ENCODE measurements at places on chromosomes 2 and 18.

GRCh38 chr2:159753797-159754196 is 41.5 kb downstream of the MARCHF7 start:
- no peak for DNase-seq

DNA sequence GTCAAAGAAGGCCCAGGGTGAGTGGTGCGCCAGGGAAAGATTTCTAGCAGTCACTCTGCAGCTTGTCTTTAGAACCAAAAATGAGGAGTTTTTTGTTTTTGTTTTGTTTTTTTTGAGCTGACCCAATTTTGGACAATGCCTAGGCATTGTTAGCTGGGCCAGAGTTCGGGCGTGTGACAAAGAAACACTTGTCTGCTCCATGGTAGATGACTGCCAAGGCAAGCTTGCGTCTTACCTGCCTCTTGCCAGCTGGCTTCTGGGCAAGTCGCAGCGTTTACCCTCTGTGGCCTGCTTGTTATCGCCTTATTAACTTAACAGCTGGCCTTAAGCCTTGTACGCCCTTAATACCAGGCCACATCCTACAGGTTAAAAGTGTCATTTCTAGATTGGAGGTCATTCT is 114.3 kb downstream of the GALNT1 start:
- no peak for DNase-seq

- DNase-seq = peak; percentile 9
Observed at GRCh38 chr2:138727956-138728355, 52.2 kb downstream of the NXPH2 start.

GRCh38 chr2:239660390-239661230 is 259.8 kb upstream of the HDAC4 start:
- peak; percentile 65 for DNase-seq

- no peak for DNase-seq
Observed at GRCh38 chr2:33409417-33409955, 67.0 kb upstream of the RASGRP3 start.

GRCh38 chr18:21700528-21701075 is 4.0 kb downstream of the ABHD3 start:
- DNase-seq = no peak

DNA sequence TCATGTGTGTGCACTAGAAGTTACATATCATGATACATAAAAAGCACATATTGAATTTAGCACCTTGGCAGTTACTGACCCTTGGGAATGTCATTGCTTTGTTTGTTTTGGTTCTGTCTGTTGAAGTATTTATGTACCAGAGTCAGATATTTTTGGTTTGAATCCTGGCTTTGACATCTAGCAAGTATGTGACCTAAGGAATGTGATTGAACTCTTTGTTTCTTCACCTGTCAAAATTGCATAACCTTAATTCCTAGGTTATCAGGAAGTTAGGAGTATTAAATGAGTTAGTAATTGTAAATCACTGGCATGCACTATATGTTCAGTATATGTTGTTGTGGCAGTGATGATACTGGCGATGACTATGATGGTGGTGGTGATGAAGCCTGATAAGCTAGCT is 1003.5 kb upstream of the NRXN1 start:
- peak; percentile 41 for DNase-seq

- no peak for DNase-seq
Observed at GRCh38 chr2:99918389-99918788, 224.0 kb downstream of the AFF3 start.

- DNase-seq = no peak
Observed at GRCh38 chr2:181131584-181131983, 151.2 kb downstream of the UBE2E3 start.

- DNase-seq = peak; percentile 62
Observed at GRCh38 chr18:57797209-57797651, 5.9 kb downstream of the ATP8B1 start.

DNA sequence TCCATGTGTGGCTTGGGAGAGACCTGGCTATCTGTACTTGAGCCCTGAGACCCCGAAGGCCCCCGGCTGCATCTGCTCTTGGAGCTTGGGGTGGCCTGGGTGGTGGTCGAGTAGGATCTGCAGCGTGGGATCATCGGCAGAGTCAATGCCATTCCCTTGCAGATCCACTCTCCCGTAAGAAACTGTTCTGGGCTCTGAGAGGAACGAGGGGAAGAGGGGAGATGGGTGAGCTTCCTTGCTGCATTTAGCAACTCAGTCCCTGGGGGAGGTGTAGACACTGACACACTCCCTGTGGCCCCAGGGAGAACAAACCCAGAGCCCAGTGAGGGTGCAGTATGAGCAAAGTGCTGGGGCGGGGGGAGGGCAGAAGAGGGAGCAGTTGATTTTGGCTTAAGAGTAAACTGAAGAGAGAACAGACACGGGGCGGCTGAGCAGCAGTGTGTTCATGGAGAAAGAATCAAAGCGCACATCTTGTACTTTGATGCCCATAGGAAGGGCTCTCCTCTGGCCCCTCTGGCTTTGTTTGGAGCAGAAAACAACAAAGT is 8.5 kb downstream of the GREB1 start:
- DNase-seq = no peak

GRCh38 chr2:54772110-54772509 is 48.6 kb downstream of the EML6 start:
- peak; percentile 78 for DNase-seq
